ENCODE measurements at places on chromosomes 6 and 20.

DNA sequence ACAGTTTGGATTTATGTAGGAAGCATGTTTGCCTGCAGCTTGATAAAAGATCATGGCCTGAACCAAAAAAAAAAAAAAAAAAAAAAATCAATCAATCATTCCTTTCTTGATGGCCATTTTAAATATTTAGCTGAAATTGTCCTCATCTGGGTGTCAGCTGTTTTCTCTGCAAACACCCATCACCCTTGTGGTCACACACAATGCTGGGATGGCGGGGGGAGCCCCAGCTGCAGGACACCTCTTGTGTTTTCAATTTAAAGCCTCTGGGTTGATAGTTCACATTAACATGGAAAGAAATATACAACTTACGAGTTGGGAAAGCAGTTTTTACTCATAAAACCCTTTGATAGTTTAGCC, 160.4 kb downstream of the ZFP64 start:
- DNase-seq, result no peak

DNA sequence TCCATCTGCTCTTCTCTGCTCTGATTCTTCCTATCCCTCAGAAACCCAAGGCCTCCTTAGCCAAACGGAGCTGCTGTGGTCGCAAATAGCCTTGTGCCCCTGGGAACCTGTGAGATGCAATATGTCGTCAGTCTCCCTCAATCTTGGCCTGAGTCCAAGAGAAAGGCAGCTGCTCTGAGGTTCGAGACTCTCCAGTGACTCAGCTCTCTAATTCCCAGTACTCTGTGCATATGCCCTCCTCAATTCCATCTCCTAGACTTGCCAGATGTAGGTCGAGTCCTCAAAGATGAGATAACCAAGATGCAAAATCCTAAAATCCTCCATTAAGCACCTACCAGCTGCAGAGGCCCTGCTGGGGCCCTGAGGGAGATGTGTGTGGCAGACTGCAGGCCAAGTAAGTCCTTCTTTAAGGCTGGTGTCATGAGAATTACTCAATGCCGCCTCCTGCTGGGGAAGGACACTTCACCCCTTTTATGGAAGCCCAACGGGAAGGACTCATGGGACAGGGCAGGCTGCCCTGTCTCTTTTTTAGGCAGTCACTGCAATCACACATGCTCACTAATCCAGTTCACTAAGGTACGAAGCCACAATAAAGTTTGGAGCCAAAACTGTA, 28.5 kb downstream of the C6orf15 start:
- DNase-seq, result peak; percentile 68

DNA sequence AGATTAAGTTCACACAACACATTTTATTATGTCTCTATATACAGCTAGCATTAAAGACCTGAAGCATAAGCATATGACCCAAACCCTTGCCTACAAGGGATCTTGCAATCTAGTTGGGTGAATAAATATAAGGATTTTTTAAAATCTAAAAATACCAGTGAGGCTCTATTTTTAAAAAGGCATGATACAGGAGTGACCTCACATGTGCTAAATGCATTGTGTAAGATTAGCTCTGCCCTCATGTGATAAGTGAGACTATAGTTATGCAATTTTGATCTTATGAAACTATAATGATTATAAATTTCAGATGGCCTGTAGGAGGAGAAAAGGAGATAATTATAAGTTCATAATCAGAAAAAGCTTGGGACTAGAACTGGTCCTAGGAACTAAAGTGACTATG, 451.0 kb upstream of the MAN1A1 start:
- peak; percentile 27 for DNase-seq

DNA sequence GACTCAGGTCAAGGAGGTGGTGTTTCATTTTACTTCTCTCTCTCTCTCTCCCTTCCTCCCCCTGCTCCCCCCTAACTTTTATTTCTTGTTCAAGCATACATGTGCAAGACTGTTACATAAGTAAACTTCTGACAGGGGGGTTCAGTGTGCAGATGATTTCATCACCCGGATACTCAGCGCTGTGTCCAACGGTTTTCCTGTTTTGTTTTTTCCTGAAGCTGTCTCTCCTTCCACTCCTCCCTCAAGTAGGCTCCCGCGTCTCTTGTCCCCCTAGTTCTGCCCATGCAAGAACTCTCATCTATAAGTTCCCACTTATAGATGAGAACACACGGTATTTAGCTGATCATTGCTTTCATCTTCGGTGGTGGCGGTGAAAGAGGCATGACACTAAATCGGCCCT, 751.9 kb upstream of the DEFB115 start:
- no peak for DNase-seq

DNA sequence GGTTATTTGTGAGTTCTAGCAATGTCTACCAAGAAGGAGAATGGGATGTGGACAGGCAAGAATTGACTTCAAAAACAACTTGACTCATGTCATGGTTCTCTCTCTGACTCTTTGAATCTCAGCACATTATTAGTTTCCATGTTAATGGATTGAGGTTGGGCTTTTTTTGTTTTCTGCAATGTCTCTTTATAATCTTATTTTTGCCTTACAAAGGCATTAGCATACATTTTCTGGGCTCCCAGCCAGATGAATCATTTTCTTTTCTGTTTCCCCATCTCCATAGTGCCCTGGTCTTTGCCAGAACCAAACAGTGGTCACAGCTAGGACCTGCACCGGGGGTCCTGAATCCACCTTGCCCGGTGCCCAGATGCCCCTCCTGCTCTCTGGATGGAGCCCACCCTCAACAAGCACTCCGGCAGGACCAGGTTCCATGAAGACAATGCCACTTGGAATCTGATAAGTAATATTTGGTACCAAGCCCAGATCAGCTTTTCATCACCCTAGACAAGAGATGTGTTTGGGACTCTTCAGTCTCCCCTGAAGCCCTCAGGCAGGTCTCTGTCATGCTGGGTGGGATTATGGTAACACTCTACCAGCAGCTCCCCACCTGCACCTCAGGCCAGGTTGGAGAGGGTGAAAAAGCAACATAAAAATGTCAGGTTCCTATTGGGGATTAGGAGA, 266.7 kb upstream of the SULF2 start:
- no peak for DNase-seq

DNA sequence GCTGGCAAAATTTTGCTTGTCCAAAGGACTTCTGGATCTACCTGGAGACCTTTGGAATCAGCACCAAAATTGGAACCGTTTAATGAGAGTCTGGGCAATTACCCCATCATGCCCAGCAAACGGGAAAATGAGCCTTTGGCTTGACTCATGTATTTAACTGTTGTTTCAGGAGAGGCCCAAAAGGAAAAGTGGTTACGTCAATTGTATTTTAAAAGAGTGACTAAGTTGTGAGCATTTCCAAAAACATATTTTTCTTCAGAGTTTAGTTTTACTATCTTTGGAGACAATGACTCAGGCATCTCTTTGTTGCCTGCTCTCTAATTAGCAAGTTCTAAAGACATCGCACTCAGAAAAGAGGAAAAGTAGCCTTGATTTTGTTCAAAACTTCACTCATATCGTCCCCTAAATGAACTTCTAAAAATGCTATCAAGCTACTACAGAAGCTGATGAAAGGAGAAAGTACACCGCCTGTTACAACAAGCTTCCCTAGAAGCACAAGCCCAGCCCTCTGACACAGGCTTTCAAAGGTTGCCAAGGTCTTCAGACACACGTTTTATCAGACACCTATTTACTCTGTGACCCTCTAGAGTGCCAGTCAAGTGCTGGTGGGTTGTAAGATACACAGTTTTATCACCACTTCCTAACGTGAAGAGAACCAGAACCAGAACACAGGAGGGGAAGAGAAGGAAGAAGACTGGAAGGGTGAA, 146.2 kb downstream of the TBX18 start:
- peak; percentile 91 for DNase-seq

GRCh38 chr6:164243949-164244348, 829.4 kb downstream of the QKI start:
- DNase-seq, result no peak

DNA sequence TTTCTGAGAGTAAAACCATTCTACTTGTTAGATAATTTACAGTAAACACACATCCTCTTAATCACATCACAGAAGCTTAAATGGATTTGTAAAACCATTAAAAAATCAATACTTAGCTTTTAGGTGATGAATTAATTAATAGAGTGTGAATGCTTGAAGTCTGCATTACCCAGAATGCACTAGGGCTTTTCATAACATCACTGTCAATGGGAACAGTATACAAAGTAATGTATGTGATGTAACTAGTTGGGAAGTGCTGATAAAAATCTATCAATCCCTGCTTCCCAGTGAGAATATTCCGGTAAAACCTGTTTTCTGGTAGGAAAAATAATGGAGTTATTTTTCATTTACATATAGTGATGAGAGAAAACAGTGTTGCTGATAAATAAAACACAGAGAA, 23.1 kb upstream of the HDGFL1 start:
- no peak for DNase-seq

- no peak for DNase-seq
Measured at GRCh38 chr6:11722220-11722619, 56.4 kb downstream of the ADTRP start.

GRCh38 chr6:88157106-88157505, 9.0 kb downstream of the CNR1 start:
- DNase-seq, result no peak

- peak; percentile 93 for DNase-seq
Measured at GRCh38 chr6:119620846-119621555, 271.4 kb upstream of the MAN1A1 start.

All from HCEC 1CT (cell line).